ENCODE measurements at places on chromosomes 4 and X. TPM values are rescaled to one million over a fixed set of nuclear protein-coding genes. Genes with fewer than 3 reads are reported as not detected.

The DDX53 gene
- not detected for total RNA-seq

The RTL3 gene
- not detected for total RNA-seq

DNA sequence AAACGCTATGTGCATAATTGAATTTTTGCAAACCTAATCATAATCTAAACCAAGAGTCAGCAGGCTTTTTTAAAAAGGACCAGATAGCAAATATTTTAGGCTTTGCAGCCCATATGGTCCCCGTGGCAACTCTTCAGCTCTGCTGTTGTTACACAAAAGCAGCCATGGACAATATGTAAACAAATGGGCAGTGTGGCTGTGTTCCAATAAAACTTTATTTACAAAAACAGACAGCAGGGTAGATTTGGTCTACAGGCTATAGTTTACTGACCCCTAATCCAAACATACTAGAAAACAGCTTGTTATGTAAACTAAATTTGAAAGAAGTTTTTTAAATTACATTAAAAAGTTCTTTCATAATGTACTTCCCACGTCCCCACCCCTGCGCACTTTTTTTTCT lies 53.1 kb downstream of the FUNDC1 start:
- H3K27me3 ChIP-seq, result no peaks in the 10 kb centered on the region
- no peaks in the 10 kb centered on the region for H3K4me1 ChIP-seq
- H3K36me3 ChIP-seq, result no peaks in the 10 kb centered on the region
- DNase-seq, result no peak

DNA sequence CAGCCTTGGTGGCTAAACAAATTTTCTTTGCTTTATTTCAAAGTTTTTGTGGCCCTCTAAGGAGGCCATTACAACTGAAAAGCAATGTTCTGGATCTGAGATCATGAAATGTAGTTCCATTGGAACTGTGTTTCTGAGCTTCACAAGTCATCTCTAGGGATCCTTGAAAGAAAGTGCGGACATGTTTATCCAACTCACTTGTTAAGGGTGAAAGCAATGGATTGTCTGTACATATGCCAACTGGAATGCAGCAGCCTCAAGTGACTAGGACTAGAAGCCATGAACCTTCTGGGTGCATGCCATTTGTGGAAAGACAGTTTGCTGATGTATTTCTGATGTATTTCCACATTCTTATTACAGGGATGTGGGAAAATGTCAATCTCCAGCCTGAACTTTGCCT lies 36.7 kb upstream of the KLHL13 start:
- no peak overlapping the region for H3K27ac ChIP-seq
- no peak overlapping the region for H3K4me3 ChIP-seq
- no peaks in the 10 kb centered on the region for H3K4me1 ChIP-seq
- DNase-seq, result no peak

GRCh38 chrX:10420134-10420533 lies 200.3 kb downstream of the MID1 start:
- H3K4me1 ChIP-seq, result no peaks in the 10 kb centered on the region
- DNase-seq, result no peak
- H3K27ac ChIP-seq, result no peak overlapping the region
- no peaks in the 10 kb centered on the region for H3K36me3 ChIP-seq
- H3K27me3 ChIP-seq, result no peaks in the 10 kb centered on the region

DNA sequence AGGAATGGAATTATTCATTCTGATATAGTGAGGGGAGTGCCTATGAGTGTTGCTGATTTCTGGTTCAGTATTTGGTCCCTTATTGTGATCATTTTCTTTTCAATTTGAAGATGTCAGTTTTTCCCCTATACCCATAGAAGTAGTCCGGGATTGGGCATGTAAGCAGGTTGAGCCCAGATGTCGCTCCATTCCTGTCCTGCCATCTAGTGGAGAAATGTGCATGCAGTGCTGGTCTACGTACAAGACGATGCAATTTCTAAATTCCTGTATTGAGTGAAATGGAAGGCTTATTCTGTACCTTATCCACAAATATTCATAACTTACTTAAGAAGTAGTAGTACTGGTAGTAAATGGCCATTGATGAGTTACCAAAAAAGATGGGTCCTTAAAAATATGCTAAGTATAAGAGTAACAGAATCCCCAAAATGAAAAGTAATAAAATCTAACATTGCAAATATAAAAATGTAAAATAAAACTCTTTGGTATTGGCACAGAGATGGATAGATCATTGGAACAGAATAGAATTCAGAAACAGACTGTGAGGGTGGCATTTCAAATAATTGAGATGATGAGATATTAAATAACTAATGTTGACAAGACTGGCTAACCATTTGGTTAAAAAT lies 60.9 kb downstream of the UGT8 start:
- no peaks in the 10 kb centered on the region for H3K4me1 ChIP-seq
- no peaks in the 10 kb centered on the region for H3K36me3 ChIP-seq
- no peak overlapping the region for H3K4me3 ChIP-seq
- peaks cover 6% of the 10 kb centered on the region for H3K27me3 ChIP-seq
- no peak overlapping the region for H3K27ac ChIP-seq

DNA sequence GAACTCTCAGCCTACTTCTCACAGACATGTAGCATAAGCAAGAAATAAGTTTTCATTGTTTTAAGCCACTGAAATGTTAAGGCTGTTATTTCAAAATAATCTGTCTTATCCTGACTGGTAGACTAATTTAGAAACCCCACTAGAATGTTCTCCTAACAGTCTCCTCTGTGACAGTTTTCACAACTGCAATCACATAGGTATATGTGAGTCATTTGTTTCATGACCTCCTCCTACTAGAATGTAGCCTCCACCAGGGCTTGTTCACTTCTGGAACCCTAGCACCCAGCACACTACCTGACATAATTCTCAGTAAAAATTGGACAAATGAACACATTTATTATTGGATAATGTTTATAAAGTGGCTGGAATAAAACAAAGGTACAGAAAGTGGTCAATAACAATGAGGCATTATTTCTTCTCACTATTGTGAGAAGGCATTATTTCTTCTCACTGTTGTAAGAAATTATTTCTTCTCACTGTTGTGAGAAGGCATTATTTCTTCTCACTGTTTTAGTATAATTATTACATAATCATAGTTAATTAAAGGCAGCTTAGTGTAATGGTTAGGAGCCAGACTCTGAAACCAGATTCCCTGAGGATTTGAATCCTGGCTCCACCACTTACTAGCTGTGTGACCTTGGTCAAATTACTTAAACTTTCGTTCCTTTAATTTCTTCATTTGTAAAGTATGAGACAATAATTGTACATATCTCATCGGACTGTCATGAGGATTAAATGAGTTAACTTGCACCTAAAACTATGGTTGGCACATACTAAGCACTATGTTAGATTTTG lies 251.5 kb downstream of the RASL11B start:
- no peak for DNase-seq
- H3K4me3 ChIP-seq, result no peak overlapping the region
- no peak overlapping the region for H3K27ac ChIP-seq
- no peaks in the 10 kb centered on the region for H3K27me3 ChIP-seq
- H3K36me3 ChIP-seq, result no peaks in the 10 kb centered on the region

DNA sequence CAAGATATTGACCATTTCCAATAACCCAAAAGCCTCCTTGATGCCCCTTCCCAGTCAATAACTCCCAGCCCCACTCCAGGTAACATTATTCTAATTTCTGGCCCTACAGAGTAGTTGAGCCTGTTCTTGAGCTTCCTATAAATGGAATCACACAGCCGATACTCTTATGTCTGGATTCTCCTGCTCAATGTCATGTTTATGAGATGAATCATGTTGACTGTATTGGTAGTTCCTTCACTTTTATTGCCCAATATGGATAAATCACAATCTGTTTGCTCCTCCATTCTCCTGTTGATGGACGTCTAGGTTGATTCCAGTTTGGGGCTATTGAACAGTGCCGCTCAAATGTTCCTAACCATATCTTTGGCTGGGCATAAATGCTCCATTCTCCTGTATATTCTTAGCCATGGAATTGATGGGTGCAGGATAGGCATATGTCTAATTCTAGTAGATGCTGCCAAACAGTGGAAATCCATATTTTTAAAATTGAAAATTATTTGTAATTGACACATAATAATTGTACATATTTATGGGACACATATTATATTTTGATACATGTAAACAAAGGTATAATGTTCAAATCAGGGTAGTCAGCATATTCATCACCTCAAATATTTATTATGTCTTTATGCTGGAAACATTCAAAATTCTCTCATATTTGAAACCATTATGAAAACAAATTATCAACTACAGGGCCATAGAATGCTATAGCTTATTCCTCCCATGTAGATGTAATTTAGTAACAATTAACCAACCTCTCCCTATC lies 40.5 kb upstream of the SLC2A9 start:
- no peaks in the 10 kb centered on the region for H3K36me3 ChIP-seq
- H3K27ac ChIP-seq, result no peak overlapping the region
- no peak for DNase-seq
- H3K4me3 ChIP-seq, result no peak overlapping the region

DNA sequence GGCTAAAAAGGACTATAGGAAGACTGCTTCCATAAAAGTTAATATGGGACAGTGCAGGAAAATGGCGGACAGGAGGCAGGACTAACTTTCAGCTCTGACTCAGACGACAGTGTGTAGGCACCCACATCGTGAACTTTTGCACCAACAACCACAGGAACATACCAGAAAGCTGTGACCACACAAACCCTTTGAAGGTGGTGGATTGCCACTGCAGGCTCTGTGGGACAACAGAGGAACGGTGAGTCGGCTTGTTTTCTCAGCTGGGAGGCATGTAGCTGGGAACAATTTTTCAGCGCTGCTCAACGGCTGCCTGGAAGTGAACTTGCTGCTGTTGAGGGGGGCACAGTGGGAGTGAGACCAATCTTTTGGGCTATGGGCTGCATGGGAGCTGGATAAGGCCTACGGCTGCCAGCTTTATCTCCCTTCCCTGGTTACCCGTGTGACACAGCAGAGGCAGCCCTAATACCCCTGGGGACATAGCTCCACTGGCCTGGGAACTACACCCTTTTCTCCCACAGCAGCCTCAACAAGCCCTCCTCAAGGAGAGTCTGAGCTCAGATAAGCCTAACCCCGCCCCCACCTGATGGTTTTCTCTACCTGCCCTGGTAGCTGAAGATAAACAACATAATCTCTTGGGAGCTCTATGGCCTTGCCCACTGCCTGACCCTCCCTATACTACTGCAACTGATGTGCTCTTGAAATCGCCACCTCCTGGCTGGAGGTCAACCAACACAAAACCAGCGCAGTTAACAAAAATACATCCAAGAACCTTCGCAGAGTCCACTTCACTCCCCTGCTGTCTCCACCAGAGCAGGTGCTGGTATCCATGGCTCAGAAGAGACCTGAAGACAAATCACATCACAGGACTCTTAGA lies 1537.0 kb downstream of the C4orf33 start:
- H3K4me3 ChIP-seq, result no peak overlapping the region
- no peak overlapping the region for H3K27ac ChIP-seq
- H3K4me1 ChIP-seq, result no peaks in the 10 kb centered on the region
- no peaks in the 10 kb centered on the region for H3K36me3 ChIP-seq

DNA sequence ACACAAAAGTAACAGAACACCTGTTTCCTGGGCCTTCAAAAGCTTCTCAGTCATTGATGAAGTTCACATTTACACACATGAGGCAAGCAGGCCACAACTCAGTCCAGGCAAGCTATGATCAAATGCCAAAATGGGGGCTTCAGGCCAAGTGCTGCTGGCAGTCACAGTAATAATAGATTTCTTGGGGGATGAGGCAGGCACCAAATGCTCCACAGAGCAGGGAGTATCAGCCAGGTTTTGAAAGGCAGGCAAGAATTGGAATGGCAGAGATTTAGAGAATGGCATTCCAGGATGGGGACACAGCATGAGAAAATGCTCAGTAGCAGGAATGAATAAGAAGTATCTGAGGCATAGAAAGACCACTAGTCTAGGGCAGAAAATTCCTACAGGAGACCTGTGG lies 52.8 kb downstream of the GRIA3 start:
- no peaks in the 10 kb centered on the region for H3K4me1 ChIP-seq
- no peak for DNase-seq
- no peak overlapping the region for H3K27ac ChIP-seq

- H3K27ac ChIP-seq, result no peak overlapping the region
- no peak for DNase-seq
- no peaks in the 10 kb centered on the region for H3K36me3 ChIP-seq
- no peak overlapping the region for H3K4me3 ChIP-seq
- H3K27me3 ChIP-seq, result no peaks in the 10 kb centered on the region
Measured at GRCh38 chr4:67054896-67055295, 490.4 kb downstream of the CENPC start.

DNA sequence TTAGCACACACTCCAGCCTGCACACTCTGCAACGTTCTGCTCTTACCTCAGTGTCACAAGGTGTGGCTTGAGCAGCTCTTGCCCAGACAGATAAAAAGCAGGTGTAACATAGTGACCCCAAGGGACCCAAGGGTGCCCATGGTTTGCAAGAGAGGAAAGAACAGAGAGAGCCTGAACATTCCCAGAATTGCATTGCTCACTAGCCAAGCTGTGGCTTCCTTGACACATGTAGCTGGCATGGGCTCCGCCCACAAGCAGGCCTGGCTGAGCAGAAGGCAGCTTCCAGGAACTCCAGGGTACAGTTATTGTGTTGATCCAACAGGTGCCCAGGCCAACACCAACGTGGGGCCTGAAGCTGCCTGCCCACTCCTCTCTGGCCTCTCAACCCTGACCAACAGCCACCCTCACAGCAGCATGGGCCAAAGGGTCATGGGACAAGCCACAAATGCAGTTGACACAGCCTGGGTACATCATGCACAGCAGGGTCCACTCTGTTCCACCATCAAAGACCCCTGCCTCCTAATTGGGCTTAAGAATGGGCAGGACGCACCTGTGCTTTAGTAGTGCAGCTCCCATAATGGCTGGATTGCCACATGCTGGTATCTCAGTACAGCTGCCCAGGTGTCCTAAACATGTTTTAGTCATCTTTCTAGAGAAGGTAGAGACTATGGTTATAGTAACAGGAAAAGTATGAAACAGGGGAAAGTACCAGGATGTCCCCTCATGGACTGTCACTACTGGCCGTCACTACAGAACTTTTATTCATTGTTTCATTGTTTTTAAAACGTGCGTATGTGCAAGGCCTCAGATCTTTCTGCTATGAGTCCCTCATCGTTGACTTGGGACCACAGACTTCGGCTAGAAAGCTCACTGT lies 73.7 kb upstream of the ACSL1 start:
- H3K27ac ChIP-seq, result no peak overlapping the region
- no peaks in the 10 kb centered on the region for H3K27me3 ChIP-seq
- H3K4me3 ChIP-seq, result no peak overlapping the region
- H3K36me3 ChIP-seq, result no peaks in the 10 kb centered on the region

DNA sequence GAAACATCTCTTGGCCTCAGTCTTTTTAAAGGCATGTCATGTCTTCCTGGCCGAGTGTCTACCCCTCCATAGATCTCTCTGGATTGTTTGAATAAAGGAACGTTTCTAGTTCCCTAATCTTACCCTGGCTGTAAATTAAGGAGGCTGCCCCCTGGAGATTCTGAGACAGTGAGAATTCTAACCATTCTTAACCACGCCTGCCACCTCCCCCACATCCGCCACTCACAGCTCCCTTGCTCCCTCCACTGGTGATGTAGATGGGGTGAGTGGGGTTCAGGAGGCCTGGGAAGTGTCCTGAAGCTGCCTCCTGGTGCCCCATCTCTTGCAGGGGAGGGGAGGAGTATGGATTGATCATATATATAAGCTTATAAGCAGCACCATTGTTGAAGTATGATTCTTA lies 48.0 kb upstream of the TRIM2 start:
- no peak overlapping the region for H3K4me3 ChIP-seq
- H3K27ac ChIP-seq, result no peak overlapping the region
- no peaks in the 10 kb centered on the region for H3K27me3 ChIP-seq

Data from upper lobe of right lung (tissue), 1 donor.